ENCODE measurements at places on chromosomes 12 and 14. TPM values are rescaled to one million over a fixed set of nuclear protein-coding genes. Genes with fewer than 3 reads are reported as not detected.

Gene CCDC196
- not detected for total RNA-seq

Gene CIPC
- total RNA-seq, result 22.9 TPM

Gene TAMALIN
- total RNA-seq, result 22.0 TPM

Gene KRT86
- not detected for total RNA-seq

Gene PLEKHH1
- total RNA-seq, result 21.4 TPM

DNA sequence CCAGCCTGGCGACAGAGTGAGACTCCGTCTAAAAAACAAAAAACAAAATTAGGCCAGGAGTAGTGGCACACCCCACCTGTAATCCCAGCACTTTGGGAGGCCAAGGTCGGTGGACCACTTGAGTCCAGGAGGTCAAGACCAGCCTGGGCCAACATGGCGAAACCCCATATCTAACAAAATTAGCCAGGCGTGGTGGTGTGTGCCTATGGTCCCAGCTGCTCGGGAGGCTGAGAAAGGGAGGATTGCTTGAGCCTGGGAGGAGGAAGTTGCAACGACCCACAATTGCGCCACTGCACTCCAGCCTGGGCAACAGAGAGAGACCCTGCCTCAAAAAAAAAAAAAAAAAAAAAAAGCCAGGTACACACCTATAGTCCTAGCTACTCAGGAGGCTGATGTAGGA is 37.0 kb downstream of the KDM2B start:
- no peak for DNase-seq

DNA sequence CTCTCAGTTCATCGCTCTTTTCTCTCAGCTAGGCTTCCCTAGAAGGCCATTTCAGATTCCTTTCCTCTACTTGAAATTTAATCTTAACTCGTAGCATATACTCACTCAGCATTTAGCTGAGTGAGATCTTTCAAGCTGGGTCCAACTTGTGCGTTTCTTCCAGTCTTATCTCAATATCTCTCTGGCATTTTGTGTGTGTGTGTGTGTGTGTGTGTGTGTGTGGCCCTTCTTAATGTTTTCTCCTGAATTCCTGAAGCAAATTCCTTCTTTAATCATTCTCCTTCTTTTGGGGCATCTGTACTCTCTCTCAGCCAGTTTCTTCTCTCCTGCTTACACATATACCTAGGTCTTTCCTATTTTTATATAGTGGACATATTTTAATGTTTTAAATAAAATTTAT is 129.1 kb downstream of the KITLG start:
- no peak for DNase-seq

- no peak for DNase-seq
Observed at GRCh38 chr12:4996714-4997113, 47.0 kb upstream of the KCNA5 start.

GRCh38 chr14:65840118-65840751 is 427.7 kb downstream of the FUT8 start:
- no peak for DNase-seq

GRCh38 chr12:61654698-61655097 is 605.5 kb upstream of the USP15 start:
- DNase-seq, result no peak

GRCh38 chr14:100429537-100429936 is 106.4 kb downstream of the SLC25A47 start:
- no peak for DNase-seq

DNA sequence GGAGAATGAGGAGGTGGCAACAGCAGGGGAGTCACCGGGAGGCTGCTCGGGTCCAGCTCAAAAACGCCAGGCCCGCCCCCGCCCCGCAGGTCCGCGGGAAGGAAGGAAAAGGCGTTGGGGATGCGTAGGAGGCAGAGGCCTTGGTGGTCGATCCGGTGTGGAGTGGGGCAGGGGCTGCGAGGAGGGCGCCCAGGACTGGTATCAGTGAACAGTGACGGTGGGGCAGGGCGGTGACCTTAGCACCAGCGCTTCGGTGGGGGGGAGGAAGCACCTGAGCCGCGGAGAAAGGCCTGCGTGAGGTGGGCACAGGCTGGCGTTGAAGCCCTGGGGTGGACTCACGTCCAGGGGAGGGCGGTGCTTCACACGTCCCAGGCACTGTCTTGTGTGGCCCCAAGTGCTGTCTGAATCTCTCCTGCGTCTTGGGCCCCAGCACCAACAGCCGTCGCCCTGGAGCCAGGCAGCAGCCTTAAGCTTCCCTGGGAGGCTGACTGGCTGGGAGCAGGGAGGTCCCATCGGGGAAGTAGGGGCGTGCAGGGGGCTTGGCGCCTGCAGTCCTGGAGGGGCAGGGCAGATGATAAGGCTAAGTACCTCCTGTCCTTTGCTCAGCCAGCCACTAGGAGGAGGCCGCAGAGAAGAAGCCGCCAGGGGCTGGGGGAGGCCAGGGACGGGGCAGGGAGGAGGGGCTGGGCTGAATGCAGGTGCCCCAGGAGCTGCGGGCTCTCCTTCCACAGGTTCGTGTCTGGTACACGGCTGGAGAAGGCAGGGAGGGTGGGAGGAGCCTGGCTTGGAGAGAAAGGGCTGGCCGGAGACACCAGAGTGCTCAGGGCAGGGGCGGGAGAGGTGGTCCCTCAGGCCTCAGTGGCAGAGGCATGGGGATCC is 26.5 kb downstream of the ZBTB42 start:
- DNase-seq, result peak; percentile 57

DNA sequence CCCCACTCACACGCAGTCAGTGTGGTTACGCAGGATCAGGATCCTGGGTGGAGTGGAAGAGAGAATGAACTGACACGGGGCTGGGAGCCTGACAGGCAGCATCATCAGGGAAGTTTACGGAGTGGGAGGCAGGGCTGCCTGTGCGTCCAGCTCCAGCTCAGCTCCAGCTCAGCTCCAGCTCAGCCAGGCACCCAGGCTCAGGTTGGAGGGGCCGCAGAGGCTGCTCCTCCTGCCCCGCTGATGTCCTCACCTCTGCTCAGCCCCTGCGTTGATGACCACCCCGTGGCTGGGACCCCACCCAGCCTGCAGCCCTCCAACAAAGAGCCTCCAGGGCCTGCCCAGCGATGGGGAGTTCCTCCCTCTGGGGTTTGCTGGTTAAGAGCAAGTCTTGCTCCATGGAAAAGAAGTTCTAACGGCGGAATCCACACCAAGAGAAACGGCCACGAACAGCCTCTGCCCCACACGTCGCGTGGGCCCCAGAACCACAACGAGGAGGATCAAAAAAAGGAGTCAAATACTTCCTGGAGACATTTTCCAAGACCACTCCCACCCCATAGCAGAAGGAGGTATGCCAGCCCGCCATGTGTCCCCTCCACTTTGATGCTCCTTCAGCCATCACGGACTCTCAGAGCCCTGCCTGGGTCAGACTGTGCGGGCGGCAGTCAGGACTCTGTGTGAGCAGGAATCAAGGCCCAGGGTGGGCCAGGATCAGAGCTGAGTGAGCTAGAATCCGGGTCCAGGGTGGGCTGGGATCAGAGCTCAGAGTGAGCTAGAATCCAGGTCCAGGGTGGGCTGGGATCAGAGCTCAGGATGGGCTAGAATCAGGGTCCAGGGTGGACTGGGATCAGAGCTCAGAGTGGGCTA is 17.7 kb upstream of the C14orf180 start:
- no peak for DNase-seq

Data from mesothelial cell of epicardium (in vitro differentiated cells).